ENCODE measurements at places on chromosomes 3 and 15.

DNA sequence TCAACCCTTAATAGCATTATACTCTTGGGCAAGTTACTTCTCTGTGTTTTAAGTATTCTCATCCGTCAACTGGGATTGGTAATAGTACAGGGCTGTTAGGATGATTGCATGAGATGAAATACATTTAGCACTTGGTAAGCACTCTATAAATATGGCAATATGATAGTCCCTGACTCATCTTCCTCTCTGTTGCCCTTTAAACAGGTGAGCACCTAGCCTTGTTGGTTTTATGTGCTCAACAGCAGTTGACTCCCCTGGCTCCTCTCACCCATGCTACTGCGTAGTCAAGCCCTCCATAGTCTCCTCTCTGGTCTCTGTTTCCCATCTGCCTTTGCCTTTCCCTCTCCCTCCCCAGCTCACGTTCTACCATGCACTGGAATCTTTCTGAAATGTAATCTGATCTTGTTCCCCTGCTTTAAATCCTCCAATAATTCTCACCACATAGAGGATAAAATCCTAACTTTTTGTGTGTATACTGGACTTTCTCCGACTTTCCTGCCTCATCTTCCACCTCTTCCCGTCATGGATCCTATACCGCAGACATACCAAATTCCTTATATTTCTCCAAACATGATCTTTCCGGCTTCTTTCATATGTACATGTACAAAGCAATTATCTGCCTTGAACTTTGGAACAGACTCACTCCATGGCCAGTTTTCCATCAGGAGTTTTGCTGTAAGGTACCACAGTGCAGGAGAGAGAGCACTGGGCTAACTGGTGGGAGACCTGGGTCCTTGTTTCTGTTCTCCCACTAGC, 42.3 kb downstream of the FSD2 start:
- peaks cover 4% of the 10 kb centered on the region for H3K4me1 ChIP-seq
- no peak overlapping the region for H3K4me3 ChIP-seq
- H3K36me3 ChIP-seq = peaks cover 4% of the 10 kb centered on the region
- H3K27me3 ChIP-seq = no peaks in the 10 kb centered on the region
- no peak overlapping the region for H3K27ac ChIP-seq

- no peak for DNase-seq
- no peak overlapping the region for H3K27ac ChIP-seq
- no peaks in the 10 kb centered on the region for H3K27me3 ChIP-seq
- no peaks in the 10 kb centered on the region for H3K4me1 ChIP-seq
- H3K4me3 ChIP-seq = no peak overlapping the region
Observed at GRCh38 chr3:162019817-162020216, 523.2 kb downstream of the OTOL1 start.

DNA sequence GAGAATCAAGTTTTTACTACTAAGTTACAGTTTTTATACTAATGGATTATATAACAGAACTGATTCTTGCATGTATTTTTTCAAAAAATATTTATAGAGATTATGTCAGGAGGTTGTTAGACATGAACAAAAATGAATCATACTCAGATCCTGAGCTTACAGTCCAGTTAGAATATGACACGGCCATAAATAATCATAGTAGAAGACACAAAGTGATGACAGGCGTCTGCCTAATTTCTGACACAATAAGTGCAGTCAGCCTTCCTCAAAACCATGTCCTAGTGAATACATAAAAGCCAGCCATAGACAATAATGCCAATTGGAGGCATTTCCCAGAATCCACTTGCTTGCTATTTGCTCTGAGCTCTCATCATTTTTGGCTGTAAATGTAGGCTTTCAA, 81.7 kb upstream of the POU1F1 start:
- no peak overlapping the region for H3K4me3 ChIP-seq
- no peak overlapping the region for H3K27ac ChIP-seq
- no peaks in the 10 kb centered on the region for H3K27me3 ChIP-seq
- H3K4me1 ChIP-seq = no peaks in the 10 kb centered on the region
- DNase-seq = no peak
- no peaks in the 10 kb centered on the region for H3K36me3 ChIP-seq

DNA sequence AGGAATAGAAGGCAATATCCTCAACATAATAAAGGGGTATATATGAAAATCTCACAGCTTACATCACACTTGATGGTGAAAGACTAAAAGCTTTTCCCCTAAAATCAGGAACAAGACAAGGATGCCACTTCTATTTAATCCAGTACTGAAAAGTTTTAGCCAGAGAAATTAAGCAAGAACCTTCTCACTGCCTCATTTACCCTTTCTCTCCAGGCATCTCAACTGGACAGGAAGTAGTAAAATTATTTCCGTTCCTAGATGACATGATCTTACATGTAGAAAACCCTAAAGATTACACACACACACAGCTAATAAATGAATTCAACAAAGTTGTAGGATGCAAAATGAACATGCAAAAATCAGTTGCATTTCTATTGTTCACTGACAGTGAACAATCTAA, 11.2 kb downstream of the SCAP start:
- peaks cover 15% of the 10 kb centered on the region for H3K36me3 ChIP-seq
- H3K27me3 ChIP-seq = no peaks in the 10 kb centered on the region
- H3K4me1 ChIP-seq = peaks cover 15% of the 10 kb centered on the region
- no peak for DNase-seq
- H3K4me3 ChIP-seq = no peak overlapping the region
- H3K27ac ChIP-seq = no peak overlapping the region

- no peaks in the 10 kb centered on the region for H3K36me3 ChIP-seq
- H3K4me1 ChIP-seq = peaks cover 50% of the 10 kb centered on the region
- H3K4me3 ChIP-seq = peak overlapping the region; percentile 80
- peaks cover 7% of the 10 kb centered on the region for H3K27me3 ChIP-seq
Observed at GRCh38 chr3:10552631-10552943, 47.2 kb upstream of the ATP2B2 start.

DNA sequence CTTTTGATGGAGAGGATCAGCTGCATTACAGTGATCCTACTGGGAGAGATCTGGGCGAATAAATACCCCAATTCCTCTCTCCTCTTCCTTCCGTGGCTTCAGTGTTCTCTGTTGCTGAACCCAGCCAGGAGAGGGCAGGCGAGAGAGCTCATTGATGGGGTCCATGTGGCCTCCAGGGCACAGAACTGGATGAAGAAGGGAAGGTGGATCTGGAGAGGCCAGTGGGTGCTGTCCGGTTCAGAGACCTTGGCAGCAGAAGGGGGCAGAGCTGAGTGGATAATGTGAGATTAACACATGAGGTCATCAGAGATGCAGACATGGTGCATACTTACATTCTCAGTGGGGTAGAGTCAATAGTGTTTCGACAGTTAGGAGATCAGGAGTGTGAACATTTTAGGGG, 193.6 kb downstream of the CLSTN2 start:
- no peaks in the 10 kb centered on the region for H3K27me3 ChIP-seq
- no peaks in the 10 kb centered on the region for H3K36me3 ChIP-seq
- H3K27ac ChIP-seq = no peak overlapping the region
- H3K4me1 ChIP-seq = no peaks in the 10 kb centered on the region

DNA sequence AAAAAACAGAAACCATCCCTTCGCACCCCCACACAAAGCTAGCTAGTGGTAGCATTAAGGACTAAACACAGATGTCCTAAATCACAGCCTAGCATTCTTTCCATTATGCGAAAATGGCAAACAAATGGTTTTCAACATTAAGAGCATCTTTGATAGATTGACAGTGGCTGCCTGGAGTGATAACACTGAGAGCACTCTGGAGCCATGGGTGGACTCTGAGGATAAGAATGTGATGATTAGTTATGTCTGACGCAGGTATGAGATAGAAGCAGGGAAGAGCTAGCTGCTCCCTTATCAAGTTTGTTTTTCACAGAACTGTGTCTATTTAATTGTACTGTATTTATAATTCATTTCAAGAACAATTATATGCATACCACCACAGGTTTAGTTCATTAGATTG, 142.9 kb downstream of the PDZRN3 start:
- no peak for DNase-seq
- no peaks in the 10 kb centered on the region for H3K4me1 ChIP-seq
- H3K27me3 ChIP-seq = no peaks in the 10 kb centered on the region
- no peak overlapping the region for H3K4me3 ChIP-seq
- H3K36me3 ChIP-seq = no peaks in the 10 kb centered on the region
- no peak overlapping the region for H3K27ac ChIP-seq

DNA sequence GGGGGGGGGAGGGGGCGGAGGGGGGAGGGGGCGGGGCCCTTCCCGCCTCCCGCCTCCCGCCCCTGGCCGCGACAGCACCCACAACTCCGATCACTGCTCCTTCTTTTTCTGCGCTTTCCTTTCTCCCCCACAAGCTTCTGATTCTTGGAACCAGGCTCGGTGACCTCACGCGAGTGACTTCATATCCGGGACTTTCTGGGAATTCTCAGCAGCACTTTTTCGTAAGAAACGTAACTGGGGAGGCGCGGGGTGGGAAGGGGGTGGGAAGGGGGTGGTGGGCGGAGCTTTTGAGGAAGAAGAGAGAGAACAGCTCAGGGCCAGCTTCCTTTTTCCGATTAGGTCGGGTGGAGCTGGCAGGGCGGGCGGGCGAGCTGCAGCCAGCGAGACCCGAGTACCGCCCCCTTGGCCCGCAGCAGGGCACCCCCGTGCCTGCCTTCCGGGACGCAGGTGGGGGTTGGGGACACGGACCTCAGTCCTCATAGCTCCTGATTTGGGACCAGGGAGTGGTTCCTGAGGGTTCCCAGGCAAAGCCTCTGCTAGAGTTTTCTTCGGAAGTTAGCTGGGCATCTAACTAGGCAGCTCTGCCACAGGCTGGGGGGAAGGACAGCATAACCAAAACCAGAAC, 14.6 kb downstream of the XIRP1 start:
- peaks cover 3% of the 10 kb centered on the region for H3K36me3 ChIP-seq
- DNase-seq = peak; percentile 33
- peak overlapping the region; percentile 61 for H3K27ac ChIP-seq

- H3K4me3 ChIP-seq = no peak overlapping the region
- DNase-seq = no peak
- H3K4me1 ChIP-seq = no peaks in the 10 kb centered on the region
- H3K27ac ChIP-seq = no peak overlapping the region
- H3K27me3 ChIP-seq = peaks cover 21% of the 10 kb centered on the region
- no peaks in the 10 kb centered on the region for H3K36me3 ChIP-seq
Observed at GRCh38 chr3:152519376-152519775, 250.6 kb downstream of the MBNL1 start.

DNA sequence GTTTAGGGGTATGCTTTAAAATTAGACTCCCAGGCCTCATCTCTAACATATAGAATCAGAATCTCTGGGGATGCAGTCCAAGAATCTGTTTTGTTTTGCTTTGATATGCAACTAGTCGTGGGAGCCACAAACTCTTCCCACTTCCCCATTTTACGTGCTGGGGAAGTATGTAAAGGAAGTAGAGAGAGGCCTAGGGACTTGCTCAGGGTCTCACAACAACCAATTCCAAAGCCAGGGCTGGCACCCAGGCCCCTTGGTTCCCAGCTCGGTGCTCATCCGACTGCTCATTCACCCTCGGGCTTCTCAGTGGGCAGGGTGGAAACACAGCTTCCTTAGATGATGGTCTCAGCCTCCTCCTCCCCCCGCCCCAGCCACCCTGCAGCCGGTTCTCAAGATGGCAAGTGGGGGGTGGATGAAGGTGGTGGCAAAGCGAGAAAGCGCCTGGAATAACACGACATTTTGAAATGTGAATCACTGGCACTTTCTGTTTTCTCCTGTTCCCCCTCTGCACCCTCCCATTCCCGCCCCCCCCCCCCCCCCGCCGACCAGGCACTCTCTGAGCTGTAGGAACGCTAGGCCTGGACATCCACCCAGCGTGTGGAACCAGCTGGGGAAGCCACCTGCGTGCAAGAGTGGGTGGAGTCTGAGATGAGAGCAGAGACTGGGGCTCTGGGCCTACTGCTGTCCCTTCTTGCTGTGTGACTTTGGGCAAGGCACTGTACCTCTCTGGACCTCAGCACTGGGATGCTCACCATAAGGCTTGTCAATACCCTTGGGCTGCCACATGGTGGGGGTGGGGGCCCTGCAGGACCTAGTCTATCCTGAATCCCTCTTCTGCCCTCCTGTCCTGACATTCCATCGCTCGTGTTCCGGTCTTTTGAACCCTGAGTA, 214.5 kb downstream of the RPLP1 start:
- H3K27ac ChIP-seq = peak overlapping the region; percentile 72
- no peak for DNase-seq
- H3K36me3 ChIP-seq = no peaks in the 10 kb centered on the region
- peaks cover 72% of the 10 kb centered on the region for H3K4me1 ChIP-seq
- H3K4me3 ChIP-seq = peak overlapping the region; percentile 40
- no peaks in the 10 kb centered on the region for H3K27me3 ChIP-seq

DNA sequence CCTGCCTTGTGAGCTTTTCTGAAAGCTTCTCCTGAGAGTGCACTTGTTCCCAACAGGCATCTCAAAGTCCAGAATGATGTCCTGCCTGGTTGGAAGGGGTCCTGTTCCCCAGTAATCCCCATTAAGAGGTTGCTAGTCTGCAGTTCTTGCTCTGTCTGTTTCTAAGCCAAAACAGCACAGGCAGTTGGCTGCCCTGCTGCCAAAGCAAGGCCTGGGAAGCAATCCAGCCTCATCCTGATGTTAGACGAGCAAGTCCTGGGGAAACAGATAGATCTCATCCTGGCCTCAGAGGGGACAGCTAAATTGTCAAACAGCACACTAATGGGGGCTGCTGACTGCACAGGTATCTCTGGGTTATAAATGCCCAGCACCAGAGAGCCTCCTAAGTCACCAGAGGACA, 198.0 kb downstream of the EPHB1 start:
- H3K27me3 ChIP-seq = no peaks in the 10 kb centered on the region
- DNase-seq = no peak
- H3K4me3 ChIP-seq = no peak overlapping the region
- no peak overlapping the region for H3K27ac ChIP-seq

DNA sequence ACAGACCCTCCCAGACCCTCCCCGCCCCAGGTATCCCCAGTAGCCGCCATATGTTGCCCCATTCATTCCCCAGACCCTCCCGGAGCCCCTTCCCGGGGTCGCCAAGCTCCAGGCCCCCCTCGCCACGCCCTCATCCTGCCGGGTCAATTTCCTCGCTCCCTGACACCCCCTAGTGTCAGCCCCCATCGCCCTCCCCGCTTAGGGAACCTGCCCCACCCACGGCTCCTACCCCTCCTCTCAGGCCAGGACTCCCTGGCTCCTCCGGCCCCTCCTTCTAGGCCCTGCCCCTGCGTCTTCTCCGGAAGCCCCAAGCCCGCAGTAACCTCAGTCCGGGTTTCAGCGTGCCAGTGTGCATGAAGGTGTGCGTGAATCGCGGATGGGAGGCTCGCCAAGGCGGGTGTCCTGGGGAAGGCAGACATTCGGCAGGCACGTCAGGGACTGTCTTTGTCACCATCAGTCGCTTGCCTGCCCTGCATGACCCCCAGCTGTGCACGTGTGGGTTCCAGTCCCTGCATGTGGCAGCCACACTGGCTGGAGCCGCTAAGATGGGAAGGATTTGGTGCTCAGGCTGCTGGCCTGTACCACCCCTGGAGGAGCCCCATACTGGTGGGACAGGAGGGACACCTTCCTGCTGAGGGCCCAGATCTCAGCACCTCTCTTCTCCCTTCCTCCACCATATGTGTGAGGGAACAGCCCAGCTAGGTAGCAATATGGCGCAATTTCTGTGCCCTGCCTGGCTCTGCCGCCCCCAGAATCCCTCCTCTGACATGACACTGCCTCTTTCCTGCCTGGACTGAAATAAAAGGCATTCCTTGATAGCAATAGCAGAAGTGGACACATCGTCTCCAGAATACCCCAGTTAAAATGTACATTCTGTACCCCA, 693 bp downstream of the DISP2 start:
- H3K4me1 ChIP-seq = peaks cover 12% of the 10 kb centered on the region
- H3K4me3 ChIP-seq = peak overlapping the region; percentile 88
- peaks cover 21% of the 10 kb centered on the region for H3K27me3 ChIP-seq
- H3K27ac ChIP-seq = no peak overlapping the region
- H3K36me3 ChIP-seq = peaks cover 3% of the 10 kb centered on the region

GRCh38 chr15:92715758-92716157, 60.2 kb upstream of the FAM174B start:
- H3K36me3 ChIP-seq = no peaks in the 10 kb centered on the region
- DNase-seq = no peak

- H3K36me3 ChIP-seq = peaks cover 58% of the 10 kb centered on the region
- no peaks in the 10 kb centered on the region for H3K27me3 ChIP-seq
- DNase-seq = no peak
- H3K27ac ChIP-seq = no peak overlapping the region
Observed at GRCh38 chr15:45669422-45669821, 34.6 kb downstream of the SQOR start.
